ENCODE measurements at places on chromosomes 7 and 10. TPM values are rescaled to one million over a fixed set of nuclear protein-coding genes. Genes with fewer than 3 reads are reported as not detected.

Gene TNRC18
- 80.4 TPM for total RNA-seq

Gene ERCC6
- total RNA-seq, result 7.9 TPM

Gene CYP2C19
- not detected for total RNA-seq

Gene CADPS2
- 17.2 TPM for total RNA-seq

Gene CCL26
- 0.27 TPM for total RNA-seq

Gene C10orf67
- total RNA-seq, result 0.09 TPM

Gene CFTR
- not detected for total RNA-seq

Gene PSPH
- 40.3 TPM for total RNA-seq

Gene DGKB
- total RNA-seq, result not detected

Gene GATAD1
- 47.7 TPM for total RNA-seq
